Bronchial epithelial cell (primary cell): ENCODE measurements at places on chromosomes 12 and 14. TPM values are rescaled to one million over a fixed set of nuclear protein-coding genes. Genes with fewer than 3 reads are reported as not detected.

- DNase-seq = peak; percentile 99
These were observed 57.9 kb upstream of the SLC38A2 start for GRCh38 chr12:46430340-46430948.

- DNase-seq = no peak
These were observed 506.6 kb upstream of the ATXN7L3B start for GRCh38 chr12:74031045-74031444.

The C12orf50 gene
- not detected in 2 replicates for total RNA-seq

- no peak for DNase-seq
These were observed 13.0 kb upstream of the NUDT14 start for GRCh38 chr14:105193916-105194782.

DNA sequence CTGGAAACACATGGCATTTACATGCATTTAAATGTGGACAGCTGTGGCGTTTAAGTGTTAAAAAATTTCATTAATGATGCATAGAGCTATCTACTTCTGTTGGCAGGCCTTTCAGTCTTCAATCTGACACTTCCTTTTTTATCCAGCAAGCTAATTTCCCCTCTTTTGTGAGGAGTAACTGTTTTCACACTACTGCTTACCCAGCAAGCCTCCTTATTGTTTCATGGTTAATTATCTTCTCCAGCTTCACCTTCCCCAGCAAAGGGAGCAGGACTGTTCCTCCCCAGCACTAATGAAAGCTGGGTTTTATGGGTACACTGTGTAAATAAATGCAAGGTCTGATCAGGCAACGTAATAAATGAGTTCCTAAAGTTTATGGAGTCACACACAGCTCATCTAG lies 129.4 kb upstream of the NPAS3 start:
- DNase-seq = no peak

DNA sequence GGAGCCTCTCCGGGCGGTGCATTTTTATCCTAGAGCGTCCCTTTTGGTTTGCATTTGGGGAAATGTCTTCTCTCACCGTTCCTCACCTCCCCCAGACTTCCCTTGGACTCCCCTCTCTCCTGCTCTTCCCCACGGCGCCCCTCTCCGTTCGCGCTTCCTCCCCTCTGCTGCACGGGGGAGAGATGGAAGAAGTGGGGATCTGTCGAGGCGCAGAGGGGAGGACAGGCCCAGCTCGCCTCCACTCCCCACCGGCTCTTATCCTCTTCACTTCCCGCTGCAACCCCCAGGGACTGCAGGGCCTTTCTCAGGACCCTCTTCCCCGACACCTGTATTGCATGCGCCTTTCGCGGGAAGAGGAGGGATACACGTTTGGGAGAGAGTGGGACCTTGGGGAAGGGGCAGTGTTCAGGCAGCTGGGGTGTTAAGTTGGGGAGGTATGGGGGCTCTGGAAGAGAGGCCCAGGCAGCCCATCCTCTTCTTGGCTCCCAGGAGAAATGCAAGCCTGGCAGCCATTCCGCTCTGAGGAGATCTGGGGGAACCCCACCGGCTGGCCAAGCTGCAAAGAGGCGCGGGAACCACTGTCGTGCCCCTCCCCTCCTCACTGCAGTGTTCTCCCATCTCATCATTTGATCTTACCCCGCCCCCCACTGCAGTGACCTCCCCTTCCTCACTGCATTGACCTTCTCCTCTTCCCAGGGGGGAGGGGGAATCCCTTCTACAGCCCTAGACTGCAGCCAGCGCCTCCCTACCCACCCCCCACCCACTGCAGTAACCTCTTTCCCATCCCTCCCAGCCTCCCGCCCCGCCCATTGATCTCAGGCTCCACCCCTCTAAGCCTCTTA lies 788 bp downstream of the ENO2 start:
- no peak for DNase-seq

- no peak for DNase-seq
These were observed 213.0 kb upstream of the PLEKHG7 start for GRCh38 chr12:92489781-92490180.
